ENCODE measurements at places on chromosomes 4 and X. TPM values are rescaled to one million over a fixed set of nuclear protein-coding genes. Genes with fewer than 3 reads are reported as not detected.

The MAGEC2 gene
- not detected for total RNA-seq

GRCh38 chr4:93437991-93438390, 390.6 kb upstream of the ATOH1 start:
- DNase-seq, result no peak

DNA sequence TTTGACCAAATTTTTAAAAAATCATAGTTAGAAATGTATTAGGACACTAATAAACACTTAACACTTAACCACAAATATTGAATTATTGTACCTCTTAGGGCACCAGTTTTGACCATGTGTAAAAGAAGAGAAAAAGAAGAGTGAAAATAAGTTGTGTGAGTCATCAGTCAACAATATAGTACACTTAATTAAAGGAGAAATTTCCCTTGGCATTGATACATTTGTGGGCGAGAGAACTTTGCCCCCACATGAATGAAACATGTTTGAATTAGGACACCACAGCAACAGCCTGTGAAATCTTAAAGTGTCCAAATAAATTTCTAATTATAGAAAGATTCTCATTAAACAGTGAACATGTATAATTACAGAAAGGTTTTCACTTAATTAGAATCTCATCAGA, 1292.8 kb upstream of the TENM3 start:
- no peak for DNase-seq

DNA sequence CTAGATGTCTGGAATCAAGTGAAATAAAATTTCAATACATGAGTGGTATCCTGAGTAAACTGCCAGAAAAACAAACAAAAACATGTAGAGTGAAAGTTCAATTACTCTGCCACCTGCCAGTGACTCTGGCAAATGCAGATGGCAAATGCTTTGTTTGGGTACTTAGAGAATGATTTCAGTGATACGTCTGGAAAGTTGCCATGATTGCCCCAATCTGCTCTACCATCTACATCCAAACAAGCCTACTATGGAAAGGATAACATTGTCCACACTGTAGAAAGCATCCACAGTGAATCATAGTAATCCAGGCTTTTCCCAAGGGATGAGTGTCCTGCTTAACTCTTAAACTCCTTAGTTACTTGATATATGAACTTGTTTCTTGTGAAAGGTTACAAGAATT, 3.4 kb downstream of the SPATA4 start:
- DNase-seq, result no peak

The DKK2 gene
- 27.3 TPM for total RNA-seq

DNA sequence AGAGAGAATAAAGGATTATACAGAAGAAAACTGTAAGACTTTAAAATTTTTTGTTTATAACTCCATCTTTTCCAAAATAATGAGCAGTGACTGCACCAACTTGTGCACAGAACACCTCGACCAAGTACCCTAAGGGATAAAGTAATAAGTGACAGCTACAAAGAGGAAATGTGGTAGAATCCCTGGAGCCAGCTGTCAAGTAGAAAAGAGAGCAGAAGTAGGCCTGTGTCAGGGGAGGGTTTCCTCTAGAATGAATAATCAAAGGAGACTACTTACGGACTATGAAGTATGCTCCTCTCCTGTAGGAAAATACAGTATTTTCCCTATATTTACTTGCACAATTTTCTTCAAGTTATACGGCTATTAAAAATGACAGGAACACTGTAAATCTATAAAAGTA, 1.2 kb downstream of the EIF1AX start:
- no peak for DNase-seq

GRCh38 chr4:6031846-6032245, 13.6 kb upstream of the C4orf50 start:
- no peak for DNase-seq

The LONRF3 gene
- 3.4 TPM for total RNA-seq

The NBDY gene
- total RNA-seq, result 9.3 TPM

DNA sequence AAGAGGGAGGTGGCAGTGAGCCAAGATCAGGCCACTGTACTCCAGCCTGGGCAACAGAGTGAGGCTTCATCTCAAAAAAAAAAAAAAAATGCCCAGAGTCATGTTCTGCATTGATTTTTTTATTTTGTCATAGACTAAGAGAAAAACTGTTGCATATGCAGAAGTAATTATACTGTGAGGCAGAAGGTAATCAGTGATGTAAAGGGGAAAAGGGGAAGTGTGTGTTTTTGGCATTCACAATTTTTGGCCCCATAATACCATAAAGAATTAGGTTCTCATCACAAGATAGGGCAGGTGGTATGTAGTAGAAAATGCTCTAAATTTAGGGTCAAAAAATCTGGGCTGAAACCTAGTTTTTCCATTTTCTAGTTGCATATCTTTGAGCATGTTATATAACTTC, 47.3 kb upstream of the GAB1 start:
- DNase-seq, result no peak

The S100G gene
- total RNA-seq, result not detected

DNA sequence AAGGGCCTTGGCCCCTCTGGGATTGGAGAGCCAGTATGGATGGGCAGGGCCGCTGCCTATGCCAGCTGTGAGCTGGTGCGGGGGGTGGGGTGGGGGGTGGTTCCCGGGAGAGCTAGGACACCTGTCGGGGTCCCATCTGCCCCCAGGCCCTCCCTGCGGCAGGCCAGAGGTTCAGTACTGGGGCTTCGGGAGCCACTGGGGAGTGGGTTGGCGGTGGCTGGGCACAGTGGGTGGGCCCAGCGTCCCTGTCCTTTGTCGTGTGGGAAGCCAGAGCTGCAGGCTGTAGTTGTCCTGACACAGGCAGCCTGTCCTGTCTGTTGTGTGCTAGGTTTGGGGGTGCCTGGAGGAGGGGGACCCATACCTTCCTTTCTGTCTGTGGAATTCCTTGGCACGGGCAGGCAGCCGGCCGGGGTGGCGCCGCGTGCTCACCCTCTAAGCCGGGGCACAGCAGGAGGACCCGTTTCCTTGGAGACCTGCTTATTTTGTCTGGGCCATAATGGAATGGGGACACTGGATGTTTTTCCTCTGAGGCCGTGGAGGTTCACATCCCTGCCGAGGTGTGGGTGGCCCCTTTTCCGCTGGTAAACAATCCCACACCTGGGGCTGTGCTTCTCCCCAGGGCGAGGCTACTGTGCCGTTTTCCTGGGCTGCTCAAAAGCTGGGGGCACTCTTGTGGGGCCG, 14.8 kb downstream of the DOK7 start:
- DNase-seq, result no peak

DNA sequence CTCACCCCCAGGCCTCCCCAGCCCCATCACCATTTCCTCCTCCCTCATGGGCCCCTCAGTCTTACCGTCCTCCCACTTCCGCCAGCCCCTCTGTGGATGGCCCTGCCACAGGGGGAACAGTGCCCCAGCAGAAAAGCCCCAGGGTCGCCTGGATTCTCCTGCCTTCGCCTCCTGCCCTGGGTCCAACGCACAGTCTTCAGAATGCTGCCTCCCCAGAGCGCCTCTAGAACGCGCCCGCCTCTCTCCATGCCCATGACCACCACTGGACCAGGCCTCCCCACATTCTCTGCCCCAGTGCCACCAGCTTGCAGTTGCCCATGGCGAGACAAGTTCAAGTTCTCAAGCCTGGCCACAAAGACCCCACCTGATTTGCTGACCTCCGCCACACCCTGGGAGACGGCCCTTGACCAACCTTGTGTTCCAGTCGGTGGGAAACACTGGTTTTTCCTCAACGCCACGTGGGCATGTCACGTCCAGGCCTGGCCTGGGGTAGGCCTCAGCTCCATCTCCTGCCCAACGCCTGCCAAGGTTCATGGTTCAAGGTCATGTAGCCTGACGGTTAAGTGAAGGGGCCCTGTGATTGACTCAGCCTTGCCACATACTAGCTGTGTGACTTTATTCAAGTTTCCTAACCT, 634 bp upstream of the PLXNB3 start:
- DNase-seq, result no peak

DNA sequence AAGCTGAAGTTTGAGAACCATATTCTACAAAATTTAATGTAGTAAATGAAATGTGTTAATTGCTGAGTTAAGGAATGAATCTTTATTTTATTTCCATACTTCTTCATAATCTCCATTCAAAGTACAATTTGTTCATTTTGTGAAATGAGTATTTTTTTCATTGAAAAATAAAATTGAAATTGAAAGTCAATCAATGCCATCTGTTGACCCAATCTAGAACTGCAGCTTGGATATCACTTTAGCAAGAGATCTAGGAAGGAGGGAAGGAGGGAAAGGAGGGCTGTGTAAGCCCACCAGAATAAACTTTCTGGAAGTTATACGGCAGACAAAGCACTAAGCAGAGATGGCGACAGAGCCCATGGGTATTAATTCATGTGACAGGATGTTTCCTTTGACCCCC, 128.4 kb downstream of the ZMAT1 start:
- no peak for DNase-seq

The HMGN5 gene
- total RNA-seq, result 4.9 TPM

All from urinary bladder (tissue), 4 donors.